ENCODE measurements at places on chromosomes 6 and 20.

DNA sequence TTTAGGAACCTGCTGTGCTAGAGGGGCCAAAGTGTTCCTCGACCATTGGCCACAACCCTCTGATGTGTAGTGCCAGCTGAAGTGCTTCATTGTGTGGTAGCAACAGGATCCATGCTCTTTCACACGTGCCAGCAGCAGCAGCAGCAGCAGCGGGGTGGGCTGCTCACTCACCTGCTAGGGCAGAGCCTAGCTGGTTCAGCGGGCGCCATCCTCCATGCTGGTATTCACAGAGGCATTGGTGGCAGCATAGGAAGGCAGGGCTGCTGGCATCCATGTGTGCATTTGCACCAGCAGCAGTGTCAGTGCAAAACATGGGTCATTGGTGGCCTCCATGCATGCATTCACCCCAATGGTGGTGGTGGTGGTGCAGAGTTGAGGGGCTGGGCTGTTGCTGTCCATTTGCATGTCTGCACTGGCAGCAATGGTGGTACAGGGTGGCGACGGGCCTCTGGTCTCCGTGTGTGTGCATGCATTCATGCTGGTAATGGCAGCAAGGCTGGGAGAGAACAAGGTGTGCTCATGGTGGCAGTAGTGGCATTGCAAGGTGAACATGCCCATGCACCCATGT, 13.2 kb upstream of the TINAG start:
- DNase-seq = no peak

- no peak for DNase-seq
These were observed 77.1 kb upstream of the MAN1A1 start for GRCh38 chr6:119426619-119427018.

DNA sequence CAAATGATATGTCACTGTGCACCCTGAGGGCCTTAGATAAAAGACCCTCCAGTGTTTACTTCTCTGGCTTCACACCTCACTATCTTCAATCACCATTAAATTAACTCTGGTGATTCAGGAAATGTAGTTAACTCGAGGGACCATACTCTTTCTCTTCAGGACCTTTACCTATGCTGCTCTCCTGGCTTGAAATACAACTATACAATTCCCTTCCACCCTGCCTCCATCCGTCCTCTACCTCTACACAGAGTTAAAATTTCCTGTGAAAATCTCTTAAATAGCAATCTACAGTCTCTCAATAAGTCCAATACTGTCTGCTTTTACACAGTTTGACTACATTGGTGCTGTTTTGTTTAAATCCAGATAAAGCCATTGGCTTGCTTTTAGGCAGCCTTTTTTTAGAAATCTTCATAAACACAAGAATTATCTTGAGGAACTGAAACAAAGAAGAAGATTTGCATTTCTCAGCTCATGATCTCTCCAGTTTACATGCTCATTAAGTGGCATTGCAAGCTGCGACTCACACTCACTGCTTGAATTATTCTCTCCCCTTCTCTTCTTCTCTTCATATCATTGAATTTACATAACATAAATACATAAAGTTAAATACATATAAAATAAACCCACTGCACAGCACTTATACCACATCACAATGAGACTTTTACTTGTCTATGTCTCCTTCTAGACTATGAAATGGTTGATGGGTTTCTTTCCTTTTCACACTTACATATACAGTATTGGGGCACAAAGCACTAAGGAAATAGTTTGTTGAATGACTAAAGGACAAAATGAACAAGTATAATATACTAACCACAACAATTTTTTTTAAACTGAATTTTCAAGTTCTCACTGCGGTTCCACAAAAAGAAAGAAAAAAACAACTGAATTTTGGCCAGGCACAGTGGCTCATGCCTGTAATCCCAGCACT, 239.0 kb upstream of the KCNQ5 start:
- no peak for DNase-seq

- DNase-seq = peak; percentile 23
These were observed 76.8 kb upstream of the SIRPG start for GRCh38 chr20:1734269-1734858.

DNA sequence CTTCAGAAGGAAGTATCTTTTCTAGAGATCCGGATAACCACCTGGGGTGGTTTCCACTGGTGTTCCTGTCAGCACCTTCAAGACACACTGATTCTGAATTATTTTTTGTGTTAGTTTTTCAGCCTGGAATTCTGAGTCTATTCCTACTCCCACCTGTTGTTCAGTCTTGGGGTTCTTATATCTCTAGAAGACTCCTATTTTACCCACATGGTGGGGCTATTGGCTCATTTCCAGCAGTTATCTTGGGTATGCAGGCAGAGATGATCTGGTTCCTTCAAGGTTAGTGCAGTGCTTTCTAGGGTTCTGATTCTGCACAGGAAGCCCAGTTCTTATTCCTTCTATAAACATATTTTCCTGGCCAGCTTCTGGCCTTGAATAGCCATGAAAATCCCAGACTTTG, 175.6 kb upstream of the PDE7B start:
- DNase-seq = peak; percentile 35
